Activated CD4-positive, alpha-beta T cell treated with anti-CD3 and anti-CD28 coated beads, Interleukin-2, amount 50 U/mL, for 4 hours (primary cell): ENCODE measurements at places on chromosomes 5 and 9.
A peak's percentile ranks its signal among the peaks of the same experiment; 100 is the strongest.

DNA sequence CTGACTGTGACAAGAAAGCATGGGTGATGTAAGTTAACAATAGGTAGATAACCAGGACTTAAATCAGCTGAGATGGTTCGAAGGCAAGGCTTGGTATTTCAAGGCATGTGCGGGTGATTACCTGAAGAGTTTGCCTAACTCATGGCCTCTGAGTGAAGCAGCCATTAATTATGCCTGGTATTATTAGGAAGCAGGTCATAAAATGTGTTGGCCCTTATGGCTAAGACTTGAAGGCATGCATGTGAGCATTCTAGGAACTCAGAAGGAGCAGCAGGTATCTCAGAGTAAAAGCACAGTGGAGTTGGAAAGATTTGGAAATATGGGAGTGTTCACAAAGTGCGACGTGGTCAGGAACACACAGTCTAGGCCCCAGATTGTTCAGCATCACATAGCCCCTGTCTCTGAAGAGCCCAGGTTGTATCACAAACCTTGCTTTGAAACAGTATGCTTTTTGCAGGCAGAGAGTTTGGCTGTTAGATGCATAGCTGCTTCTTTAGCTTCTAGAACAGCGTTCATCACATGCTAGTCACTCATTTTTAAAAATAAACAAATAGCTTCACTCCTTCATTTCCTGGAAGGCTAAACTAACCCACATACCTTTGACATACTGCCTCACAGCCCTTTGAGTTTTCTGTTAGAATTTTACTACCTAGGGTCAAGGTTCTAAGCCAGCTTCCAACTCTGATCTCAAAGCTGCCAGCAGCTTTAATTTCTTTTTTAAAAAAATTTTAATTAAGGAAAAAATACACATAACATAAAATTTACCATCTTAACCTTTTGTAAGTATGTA lies 2.1 kb downstream of the HEXB start:
- DNase-seq = no peak

DNA sequence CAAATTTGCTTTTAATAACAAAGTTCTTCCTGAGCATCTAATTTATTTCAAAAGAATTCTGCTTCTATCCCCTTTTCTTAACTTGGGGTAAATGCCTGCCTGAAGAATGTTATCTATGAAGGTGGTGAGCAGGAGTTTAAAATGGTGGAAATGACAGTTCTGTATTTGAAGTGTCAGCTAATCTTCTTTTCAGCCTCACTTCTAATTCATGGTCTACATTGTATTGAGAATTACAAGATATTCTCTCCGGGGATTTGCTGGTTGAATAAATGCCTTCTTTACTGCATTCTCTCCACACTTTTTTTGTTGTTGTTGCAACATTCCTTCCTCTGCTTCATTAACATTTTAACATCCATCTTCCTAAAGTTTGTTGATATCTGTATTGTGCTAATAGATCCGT lies 143.1 kb upstream of the GRIN3A start:
- DNase-seq = no peak

DNA sequence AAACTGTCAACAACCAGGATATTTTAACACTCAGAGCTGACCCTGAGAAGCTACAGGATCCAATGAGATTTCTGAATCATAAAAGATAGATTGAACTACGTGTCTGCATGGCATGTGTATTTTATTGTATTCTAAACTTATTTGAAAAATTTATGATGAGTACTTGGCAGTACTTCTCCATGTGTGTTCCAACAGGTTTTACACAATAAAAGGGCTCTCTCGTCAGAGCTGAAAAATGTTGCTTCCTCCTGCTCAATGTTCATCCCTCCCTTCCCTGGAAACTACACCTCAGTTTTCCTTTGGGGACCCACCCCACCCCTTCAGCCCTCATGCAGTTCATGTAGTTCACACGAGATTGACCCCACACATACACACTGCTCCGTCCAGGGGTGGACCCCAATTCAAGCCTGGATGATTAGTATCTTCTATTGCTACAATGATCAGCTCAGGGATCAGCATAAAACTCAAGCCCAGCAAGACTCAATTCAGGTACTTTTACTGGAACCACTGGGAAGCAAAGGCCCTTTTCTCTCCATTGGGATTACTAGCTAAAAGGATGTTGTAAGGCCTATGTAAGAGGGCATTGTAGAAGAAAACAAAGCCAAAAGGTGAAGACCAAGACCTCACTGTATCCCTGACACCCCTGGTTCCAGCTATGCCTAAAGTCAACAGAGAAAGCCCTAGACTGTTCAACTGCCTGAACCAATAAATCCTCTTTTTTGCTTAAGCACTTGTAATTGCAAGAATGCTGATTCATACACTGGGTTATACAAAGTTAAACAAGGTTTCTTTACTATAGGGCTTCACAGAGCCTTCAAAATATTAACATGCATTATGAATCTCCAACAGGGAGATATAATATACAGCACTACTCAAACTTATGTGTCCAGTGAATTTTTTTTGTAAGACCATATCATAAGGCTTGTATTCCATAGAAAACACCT lies 112.6 kb downstream of the SAXO1 start:
- no peak for DNase-seq

DNA sequence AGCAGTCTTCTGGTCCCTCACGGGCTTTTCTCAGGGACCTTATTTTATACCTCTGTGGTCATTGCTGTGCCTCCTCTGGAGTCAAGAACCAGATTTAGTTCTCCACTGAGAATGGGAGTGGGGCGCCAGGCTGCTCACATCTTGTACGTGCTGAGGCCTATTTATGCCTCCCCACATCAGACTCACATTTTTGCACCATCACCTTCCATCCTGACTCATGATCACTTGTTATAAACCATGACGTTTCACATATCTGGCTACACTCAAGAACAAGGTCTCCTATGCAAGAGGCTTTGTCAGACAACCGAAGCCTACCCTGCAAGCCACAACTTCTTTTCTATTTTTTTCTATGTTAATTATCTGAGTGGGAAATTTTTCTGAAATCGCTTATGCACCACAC lies 10.7 kb downstream of the PRUNE2 start:
- DNase-seq = no peak

DNA sequence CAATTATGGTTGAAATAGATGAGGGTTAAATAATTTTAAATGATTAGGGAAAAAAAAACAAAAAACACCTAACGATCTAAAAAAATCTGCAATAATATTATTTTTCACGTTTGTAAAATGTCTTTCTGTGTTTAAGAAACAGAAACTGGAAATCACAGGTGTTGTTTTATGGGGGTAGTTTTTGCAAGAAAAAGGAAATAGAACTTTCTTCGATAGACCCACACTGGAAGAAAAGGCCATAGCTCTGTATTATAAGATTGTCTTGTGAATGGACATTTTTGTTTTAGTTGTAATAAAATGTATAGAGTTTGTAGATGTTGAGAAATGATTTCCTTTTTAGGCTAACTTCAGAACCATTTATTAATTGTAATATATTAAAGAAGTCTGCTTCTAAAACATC lies 5.5 kb downstream of the CSNK1G3 start:
- DNase-seq = no peak

DNA sequence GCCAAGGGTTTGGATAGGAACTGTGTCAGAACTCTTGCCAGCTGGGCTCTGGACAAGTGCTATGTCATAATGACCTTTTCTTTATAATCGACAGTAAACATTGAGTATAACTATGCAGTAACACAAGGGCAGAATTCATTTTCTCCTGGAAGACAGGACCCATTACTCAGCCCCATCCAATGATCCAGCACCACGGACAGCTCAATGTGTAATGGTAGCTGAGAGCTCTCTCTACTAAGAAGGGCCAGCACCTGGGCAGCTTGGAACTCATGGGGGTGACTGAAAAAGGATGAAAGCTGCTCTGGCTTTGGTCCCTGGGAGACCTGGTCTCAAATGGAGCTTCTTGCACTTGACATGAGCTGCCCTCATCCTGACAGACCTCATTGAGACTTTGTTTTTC lies 347.8 kb downstream of the TRIM32 start:
- no peak for DNase-seq

- no peak for DNase-seq
These were observed 91.5 kb upstream of the NFIL3 start for GRCh38 chr9:91515074-91515687.

- no peak for DNase-seq
These were observed 71.2 kb upstream of the PARP8 start for GRCh38 chr5:50595199-50595598.

DNA sequence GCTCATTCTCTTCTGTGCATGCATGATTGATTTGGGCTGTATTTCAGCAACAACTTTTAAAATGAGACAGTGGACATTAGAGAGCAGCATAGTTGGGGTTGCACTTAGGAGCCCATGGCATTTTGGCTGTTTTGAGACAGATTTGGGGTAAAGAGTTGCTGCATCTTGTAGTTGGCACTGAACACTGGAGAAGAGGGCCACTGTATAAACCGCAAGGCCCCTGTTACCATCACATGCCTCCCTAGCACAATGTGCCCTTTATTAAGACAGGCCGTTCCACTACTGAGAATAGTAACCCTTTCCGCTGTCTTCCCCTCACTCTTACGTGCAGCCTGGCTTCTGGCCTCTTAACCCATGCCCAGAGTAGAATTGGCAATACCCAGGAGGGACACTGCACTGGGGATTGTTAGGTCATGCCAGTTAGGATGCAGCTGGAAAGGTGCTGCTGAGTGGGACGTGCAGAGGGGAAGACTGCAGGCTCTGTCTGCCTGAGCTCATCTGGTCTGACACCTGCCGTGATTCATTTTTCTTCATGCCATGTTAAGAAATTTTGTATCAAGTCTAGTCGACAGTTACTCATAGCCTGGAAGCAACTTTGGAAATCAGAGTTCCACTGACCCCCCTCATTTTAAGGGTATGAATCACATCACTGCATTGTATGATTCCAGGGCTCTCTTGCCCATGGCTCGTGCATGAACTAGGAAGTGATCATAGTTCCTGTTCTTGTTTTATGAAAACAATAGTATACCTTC lies 146.9 kb upstream of the DMRT1 start:
- DNase-seq = no peak

DNA sequence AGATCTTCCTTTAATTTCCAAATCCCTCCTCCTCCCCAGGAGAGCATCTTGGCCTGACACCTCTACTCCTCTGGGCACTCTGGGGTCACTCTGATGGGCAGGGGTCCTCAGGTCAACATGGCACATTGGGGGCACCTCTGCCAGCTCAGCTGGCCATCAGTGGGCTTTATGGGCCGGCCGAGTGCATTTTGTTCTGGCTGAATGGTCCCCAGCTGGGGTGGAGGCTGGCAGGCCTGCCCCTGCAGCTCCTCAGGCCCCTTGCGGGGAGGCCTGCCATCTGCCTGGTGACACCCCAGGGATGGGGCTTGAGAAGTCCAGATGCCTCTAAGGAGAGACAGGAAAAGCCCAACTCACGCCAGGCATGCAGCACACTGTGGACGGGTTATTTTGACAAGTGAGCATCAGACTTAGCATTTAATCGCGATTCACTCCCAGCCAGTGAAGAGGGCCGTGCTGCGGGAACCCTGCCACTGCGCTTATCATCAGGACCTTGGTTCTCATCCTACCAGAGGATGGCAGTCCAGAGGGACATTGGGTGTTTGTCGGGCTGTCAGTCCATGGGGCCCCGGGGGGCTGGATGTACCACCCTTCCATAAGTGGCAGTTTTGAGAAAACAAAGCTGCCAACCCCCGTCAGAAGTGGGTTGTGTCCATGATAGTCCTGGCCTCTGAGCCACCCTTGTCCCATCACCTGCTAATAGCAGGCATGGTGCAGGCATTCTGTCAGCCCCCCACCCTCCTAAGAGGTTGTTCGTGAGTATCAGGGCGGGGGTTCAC lies 21.7 kb downstream of the PHF2 start:
- no peak for DNase-seq

GRCh38 chr5:67350618-67351201 lies 154.1 kb upstream of the CD180 start:
- no peak for DNase-seq

DNA sequence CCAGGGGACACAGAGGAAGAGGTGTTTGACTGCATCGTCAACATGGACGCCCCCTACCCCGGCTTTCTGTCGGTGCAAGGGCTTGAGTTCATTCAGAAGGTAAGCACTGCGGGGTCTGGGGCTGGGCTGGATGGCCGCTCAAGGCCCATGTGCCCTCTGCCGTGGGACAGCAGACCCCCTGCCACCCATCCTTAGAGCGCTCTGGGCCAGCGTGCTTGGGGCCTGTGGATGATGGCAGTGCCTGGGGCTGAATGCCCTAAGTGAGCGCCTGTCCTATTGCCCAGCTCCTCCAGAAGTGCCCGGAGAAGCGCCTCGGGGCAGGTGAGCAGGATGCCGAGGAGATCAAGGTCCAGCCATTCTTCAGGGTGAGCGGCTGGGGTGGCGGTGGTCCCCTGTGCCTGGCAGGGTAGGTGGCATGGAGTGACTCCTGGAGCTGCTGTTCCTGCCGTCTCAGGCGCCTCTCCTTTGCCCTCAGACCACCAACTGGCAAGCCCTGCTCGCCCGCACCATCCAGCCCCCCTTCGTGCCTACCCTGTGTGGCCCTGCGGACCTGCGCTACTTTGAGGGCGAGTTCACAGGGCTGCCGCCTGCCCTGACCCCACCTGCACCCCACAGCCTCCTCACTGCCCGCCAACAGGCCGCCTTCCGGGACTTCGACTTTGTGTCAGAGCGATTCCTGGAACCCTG lies 3.9 kb downstream of the ZDHHC12 start:
- no peak for DNase-seq

DNA sequence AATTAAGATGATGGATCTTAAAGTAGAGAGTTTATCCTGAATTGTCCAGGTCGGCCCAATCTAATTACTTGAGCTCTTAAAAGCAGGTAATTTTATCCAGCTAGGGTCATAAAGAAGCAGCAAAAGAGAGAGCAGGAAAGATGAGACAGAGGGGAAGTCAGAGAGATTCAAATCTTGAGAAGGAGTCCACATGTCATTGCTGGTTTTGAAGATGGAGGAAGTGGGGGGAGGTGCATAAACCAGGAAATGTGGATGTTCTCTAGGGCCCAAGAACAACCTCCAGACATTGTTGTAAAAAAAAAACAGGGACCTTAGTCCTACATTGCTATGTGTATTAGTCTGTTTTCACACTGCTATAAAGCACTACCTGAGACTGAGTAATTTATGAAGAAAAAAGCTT lies 66.4 kb downstream of the SLCO4C1 start:
- no peak for DNase-seq

DNA sequence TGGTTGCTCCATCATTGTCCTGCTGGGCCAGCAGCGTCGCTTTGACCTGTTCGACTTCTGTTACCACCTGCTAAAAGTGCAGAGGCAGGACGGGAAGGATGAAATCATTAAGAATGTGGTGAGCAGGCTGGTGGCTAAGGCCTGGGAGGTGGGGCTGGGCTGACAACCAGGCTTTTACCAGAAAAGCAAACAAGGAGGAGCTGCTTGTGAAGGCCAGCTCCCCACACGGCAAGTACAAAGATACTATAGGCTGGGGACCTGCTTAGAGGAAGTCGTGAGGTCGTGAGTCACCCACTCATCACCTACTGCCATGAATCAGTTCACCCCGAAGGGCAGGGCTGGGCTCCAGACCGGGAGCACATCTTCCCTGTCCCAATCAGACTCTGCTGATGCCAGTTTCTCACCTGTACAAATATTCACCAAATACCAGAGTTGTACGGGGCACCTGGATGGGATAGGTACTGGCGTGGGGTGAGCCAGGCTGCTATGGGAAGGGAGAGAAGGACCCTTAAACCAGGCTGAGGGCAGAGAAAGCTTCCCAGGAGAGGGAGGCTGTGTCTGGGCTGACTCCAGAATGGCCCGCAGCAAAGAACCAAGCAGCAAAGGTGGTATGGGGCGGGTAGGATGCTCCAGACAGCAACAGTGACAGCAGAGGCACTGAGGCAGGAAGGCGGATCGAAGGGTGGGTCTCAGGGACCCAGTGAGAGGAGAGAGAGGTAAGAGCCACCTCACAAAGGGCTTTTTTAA lies 69.3 kb upstream of the NIPAL4 start:
- DNase-seq = peak; percentile 39
